ENCODE measurements at places on chromosomes 11 and 22.

DNA sequence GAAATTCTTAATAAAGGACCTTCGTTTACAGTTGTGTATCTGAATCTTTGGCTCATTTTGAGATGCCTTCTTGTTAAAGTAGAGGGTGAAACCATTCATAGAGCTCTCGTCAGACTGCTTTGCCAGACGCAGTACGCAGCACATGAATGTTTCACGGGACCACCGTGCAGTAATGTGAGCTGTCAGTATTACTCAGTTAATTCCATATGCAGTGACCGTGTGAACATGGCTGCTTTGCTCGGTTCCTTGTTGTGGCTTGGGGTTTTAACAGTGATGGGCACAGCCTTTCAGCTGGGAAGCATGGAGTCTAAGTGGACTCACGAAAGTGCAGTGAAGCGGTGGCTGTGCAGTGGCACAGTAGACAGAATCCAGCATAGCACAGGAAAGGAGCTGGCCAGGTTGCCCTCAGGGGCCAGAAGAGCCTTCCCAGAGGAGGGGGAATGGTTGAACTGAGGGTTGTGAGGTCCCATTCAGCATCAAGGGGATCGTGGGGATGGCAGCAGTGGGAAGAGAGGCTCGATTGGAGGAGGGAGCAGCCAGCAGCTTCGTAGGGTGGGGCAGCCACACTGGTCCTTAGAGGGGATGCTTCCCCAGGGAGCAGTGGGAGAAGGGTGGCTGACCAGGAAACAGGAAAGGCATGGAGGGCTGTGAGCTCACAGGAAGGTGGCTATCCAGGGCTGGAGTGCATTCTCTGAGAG lies 31.4 kb downstream of the PPFIA1 start:
- DNase-seq = no peak

DNA sequence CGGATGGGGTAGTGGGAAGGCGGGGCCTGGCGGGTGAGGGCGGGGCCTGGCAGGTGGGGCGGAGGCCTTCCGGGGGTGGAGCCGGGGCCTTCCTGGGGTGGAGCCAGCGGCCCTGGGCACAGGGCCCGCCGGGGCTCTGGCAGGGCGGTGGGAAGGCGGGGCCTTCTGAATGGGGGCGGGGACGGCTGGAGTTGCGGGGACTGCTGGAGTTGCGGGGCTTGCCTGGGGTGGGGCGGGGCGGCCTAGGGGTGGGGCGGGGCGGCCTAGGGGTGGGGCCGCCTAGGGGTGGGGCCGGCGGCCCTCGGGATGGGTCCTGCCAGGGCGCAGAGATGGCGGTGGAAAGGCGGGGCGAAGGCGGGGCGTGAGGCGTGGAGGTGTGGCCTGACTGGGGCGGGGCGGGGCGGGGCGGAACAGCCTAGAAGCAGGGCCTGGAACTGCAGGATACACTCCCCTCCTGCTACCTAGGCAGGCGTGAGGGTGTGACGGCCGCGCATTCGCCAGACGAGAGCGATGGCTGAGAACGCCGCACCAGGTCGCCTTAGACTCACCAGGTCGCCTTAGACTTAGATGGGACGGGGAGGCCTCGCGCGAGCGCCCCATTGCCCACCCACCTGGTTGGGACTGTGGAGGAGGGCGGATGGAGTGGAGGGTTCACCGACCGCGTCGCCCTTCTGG lies 19.3 kb downstream of the RRP7A start:
- DNase-seq = peak; percentile 73

- no peak for DNase-seq
Measured at GRCh38 chr22:25754527-25755202, 12.7 kb downstream of the MYO18B start.

DNA sequence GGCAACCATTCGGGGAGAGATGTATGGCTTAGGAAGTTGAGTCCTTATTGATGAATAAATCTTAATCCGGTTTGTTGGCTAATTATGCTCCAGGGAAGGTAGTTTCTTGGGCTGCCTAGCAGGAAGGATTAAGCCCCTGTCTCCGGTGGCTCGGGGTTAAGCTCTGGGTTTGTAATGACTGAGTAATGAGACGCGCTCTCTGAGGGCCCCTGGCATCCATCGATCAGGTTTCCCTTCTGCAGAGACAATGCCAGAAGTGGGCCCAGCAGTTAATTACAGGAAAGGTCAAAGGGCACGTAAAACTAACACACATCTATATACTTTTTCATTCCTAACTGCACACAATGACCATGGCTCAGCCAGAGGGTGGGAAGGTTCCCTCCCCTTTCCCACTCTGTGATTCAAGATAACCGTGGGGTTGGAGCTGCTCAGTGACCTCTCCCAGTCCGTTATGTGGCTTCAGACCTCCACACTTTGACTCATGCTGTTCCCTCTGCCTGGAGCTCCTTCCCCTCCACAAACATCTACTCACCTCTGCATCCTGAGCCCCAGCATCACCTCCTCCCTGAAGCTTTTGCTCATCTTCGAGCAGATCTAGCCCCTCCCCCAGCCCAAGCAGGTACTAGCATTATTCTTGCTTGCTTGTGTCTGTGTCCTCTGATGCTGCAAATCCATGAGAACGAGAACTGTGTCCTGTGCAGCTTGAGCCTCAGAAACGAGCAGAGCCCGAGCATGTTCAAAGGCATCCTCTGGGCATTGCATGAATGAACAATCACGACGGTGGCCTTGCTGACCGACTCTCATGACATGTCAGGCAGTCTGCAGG lies 16.6 kb downstream of the SCUBE1 start:
- DNase-seq = no peak

- DNase-seq = no peak
Measured at GRCh38 chr11:2158966-2159365, 2.0 kb downstream of the INS start.

DNA sequence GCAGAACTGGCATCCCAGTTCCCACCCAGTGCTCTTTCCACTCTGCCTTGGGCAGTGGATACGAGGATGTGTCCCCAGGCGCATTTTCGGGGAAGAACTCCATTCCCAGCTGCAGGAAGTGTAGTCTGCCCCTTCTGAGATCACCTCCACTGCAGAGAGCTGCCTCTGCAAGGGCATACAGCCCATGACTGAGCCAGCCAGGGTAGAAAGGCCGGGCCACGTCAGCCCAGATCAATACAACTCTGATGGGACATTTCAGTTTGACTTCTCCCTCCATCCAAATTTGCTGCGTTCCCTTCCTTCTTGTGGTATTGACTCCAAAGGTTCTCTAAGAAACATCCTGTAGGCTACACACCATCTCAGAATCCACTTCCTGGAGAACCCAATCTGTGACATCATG lies 19.7 kb downstream of the MOGAT2 start:
- DNase-seq = no peak

DNA sequence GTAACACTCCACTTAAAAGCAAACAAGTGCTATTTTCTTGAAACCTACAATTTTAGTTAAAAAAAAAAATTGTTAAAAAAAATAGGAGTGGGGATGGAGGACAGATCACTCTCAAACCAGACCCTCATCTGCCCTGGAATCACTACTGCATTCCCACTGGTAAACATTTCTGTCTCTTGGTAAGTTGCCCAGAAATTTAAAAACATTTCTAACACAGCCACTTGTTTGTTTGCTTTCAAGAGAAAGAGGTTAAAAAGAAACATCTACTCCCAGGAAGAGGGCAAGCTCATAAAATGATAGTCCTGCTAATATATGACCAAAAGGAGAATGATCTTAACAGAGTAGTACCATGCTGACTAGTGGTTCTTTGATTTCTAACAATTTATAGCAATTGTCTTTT lies 83.3 kb downstream of the SGSM3 start:
- DNase-seq = no peak

GRCh38 chr22:45248832-45249561 lies 8.3 kb upstream of the KIAA0930 start:
- DNase-seq = no peak

- no peak for DNase-seq
Measured at GRCh38 chr11:47711816-47712215, 3.4 kb downstream of the AGBL2 start.

DNA sequence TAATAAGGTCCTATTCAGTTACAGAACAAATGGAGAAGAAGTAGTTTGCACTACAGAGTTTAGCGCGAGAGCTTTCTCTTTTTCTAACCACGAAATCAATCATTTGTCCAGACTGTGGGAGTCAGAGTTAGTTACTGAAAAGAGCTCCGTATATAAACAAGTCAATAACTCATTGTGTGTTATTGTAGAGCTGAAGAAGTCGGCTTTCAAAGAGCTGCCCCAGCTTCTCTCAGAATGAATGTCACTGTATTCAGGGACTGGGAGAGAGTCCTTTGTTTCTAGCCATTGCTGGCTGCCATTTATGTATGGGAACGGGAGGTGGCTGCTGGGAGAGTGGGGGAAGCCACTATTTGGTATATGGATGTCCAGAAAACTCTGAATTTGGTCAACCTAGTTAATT lies 227.8 kb downstream of the DCDC1 start:
- DNase-seq = no peak

DNA sequence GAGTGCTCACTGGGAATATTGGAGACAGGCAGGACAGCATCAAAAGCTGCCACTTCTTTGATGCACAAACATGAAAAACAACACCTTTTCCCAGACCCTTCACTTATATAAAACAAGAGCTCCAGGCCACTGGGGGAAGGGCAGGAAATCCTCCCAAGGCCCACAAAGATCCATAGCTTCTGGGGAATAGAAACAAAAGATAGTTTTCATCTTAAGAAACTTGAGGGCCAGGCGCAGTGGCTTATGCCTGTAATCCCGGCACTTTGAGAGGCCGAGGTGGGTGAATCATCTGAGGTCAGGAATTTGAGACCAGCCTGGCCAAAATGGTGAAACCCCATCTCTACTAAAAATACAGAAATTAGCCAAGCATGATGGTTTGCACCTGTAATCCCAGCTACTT lies 15.3 kb downstream of the RTL6 start:
- DNase-seq = no peak

- no peak for DNase-seq
Measured at GRCh38 chr11:45454917-45455401, 168.8 kb upstream of the SYT13 start.

GRCh38 chr11:124837491-124837856 lies 27.8 kb upstream of the ROBO3 start:
- no peak for DNase-seq

GRCh38 chr11:70935006-70935768 lies 317.2 kb downstream of the SHANK2 start:
- DNase-seq = no peak

DNA sequence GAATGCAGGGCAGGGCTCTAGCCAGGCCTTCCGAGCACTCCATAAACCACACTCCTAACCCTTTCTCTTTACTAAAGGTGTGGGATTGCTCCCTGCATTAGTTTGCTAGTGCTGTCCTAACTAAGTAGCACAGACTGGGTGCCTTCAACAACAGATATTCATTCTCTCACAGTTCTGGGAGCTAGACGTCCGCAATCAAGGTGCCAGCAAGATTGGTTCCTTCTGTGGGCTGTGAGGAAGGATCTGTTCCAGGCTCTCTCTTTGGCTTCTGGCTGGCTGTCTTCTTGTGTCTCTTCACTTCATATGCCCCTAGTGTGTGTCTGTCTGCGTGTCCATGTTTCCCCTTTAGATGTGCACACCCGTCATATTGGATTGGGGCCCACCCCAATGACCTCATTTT lies 59.8 kb downstream of the GALNT18 start:
- DNase-seq = no peak

Data from stimulated activated CD4-positive, alpha-beta T cell treated with anti-CD3 and anti-CD28 coated beads, Interleukin-15, amount 100 ng/mL, for 1 hour (primary cell).